ENCODE measurements at places on chromosomes 2 and 18.

- no peak for DNase-seq
These were observed 106.7 kb downstream of the XRCC5 start for GRCh38 chr2:216215658-216216390.

DNA sequence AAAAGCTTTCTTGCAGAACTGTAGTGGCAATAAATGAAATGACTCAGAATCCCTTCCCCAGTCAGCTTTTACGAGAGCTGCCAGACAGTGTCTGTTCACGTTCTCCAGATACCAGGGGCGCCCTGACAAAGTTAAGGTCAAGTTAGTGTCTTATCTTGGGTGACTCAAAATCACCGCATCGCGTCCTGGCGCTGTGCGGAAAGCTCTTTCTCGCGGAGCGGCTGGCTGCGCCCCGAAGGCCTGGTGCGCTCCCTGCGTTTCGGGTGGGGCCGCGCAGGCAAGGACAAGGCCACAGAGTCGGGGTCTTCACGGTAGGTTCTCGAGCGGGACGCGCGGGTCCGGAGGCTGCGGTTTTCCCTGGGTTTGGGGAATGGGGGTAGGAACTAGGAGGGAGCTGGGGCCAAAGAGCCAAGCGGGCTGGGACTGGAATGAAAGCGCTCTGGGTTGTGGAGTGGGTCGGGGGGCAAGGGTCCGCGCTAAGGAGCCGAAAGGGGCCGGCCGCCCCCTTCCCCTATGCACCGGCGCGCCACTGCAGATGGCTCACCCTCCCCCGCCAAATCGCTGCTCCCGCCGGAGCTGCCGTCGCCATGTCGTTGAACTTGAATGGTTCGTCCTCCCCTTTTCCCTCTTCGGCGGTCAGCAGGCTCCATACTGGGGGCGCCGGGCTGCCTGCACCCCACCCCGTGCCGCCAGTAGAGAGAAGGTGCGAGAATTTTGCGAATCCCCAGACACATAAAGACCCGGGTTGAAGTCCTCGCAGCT, 2.6 kb upstream of the HOXD11 start:
- DNase-seq: no peak

DNA sequence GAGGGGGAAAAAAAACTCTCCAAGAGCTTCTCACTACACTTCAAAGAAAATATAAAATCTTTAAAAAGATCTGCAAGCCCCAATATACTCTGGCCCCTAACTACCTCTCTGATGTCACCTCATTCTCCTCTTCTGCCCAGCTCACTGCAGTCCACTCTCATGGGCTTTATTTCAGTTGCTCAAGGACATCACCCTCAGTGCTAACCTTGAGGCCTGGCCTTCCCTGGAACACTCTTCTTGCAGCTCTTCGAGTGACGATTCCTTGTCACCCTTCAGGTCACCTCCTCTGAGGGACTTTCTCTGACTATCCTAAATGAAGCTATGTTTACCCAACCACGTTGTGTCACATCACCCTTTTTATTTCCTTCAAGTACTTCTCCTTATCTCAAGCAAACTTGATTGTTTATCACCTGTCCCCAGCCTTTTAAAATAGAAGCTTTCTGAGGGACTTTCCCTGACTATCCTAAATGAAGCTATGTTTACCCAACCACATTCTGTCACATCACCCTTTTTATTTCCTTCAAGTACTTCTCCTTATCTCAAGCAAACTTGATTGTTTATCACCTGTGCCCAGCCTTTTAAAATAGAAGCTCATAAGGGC, 10.4 kb downstream of the RTTN start:
- no peak for DNase-seq

DNA sequence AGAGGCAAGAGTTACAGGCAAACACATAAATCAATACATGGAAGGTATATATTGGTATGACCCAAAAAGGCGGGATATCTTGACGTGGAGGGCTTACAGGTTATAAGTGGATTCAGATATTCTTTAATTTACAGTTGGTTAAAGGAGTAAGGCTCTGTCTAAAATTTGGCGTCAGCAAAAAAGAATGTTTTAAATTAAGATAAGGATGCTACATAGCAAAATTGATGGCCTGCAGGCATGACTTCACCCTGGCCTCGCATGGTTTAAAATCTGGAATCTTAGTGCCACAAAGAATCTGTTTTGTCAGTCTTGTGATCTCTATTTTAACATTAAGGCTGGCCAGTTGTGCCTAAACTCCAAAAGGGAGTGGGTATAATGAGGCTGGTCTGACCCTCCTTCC, 58.4 kb upstream of the REL start:
- no peak for DNase-seq

DNA sequence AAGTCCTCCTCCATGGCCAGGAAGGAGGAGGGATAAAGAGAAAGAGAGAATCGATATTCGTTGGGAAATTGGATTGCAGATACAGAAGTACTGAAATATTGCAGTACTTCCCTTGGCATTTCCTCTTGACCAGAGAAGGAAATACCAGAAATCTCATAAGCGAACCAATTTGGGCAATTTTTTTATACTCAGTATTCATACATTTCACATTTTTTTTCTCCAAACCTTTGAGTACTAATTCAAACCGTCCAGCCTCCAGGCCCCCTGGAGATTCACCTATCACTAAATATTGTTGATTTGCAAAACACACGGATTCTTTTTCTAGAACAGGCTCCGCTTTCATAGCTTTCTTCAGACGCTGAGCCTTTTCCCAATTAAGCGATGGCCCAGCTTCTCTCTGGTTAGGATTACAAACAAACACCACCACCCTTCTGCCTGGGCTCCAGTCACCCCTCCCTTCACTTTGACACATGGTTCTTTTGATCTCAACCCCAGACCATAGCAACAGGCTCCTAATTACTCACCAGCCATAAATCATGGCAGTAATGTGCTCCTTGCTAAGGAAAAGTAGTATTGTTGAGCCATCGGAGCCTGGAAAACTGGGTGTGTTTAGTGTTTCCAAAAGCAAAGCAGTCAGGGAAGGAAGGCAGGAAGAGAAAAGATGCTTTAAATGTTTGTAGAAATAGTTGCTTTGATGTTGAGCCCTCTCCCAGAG, 138.4 kb upstream of the CCDC68 start:
- DNase-seq: no peak

DNA sequence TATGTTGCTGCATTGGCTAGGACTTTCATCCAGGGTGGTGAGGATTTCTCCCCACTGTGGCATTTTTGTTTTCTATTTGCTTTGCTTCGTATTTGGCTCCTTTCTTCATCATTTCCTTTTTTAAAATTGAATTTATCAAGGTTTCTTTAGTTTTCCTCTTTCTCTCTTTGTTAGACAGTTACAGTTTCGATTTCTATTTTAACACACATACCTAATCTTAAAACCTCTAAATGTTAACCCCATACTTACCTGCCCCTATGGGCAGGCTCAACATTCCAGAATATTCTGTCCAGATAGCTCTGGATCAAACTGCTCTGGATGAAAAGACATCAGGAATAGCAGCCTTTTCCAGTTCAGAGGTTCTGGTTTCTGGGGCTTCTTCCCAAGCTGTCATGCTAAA, 49.2 kb downstream of the DIPK1C start:
- no peak for DNase-seq

- no peak for DNase-seq
These were observed 84.8 kb downstream of the CCBE1 start for GRCh38 chr18:59612381-59612780.

DNA sequence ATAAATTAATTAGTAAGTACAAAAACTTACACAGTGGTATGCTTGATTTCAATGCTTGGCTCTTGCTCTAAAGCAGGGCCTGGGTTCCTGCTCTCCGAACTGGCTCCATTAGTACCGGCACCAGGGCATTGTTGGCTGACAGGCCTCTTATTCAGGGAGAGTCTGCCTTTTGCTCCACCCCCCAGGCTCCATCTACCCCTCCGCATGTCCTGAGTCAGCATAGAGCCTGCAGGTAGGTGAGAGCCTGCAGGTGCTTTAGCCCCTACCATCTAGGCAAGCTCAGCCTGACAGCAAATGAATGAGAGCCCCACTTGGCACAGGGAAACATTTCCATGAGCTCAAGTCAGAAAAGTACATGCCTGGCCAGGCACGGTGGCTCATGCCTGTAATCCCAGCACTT, 35.1 kb upstream of the EFHD1 start:
- no peak for DNase-seq

GRCh38 chr2:69395866-69396265, 8.8 kb upstream of the GFPT1 start:
- no peak for DNase-seq

DNA sequence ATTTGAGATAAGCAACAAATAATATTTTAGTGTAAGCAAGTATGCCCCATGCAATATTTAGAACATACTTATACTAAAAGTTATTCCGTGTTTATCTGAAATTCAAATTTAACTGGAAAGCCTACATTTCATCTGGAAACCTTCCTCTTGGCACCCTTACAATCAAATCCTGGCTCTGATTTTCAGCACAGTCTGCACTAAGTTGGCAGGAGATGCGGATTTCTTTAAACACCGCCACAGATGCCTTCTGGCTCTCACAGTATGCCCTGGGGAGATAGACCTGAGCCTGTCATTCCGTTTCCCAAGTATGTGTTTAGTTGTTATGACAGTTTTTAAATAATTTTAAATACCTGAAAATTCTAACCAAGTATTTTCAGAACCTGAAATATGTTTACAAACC, 7.3 kb upstream of the MLPH start:
- DNase-seq: no peak

- no peak for DNase-seq
These were observed 965.6 kb upstream of the NRXN1 start for GRCh38 chr2:51997571-51997970.

DNA sequence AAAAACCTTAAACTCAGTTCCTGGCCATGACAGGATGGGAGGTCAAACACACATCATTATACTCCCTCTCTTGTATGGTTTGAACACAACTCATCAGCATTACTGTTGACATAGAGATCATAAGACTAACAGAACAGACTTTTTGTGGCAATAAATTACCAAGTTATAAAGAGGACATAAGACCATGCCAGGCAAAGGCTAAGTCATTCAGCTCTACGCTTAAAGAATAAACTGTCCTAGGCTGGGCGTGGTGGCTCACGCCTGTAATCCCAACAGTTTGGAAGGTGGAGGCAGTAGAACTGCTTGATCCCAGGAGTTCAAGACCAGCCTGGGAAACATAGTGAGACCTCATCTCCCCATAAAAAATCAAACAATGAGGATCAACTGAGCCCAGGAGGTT, 16.4 kb downstream of the NLRC4 start:
- no peak for DNase-seq

DNA sequence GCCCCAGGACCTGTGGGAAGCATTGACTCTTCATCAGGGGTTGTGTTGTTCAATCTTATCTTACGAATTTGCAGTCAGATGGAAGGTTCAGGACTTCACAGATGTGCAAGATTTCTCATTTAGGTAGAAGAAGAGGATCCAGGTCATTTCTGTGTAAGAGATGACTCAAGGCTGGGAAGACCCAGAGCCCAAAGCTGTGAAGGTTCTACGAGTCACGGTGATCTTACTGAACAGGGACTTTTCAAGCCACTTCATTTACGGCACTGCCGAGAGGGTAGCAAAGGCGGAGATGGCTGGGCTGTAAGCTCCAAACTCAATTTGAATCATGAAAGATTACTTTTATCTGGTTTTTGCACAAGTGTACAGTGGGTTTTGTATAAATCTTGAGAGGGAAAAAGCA, 228.0 kb upstream of the MEX3C start:
- no peak for DNase-seq

- DNase-seq: no peak
These were observed 189.6 kb downstream of the DSC3 start for GRCh38 chr18:30852980-30853379.

- DNase-seq: no peak
These were observed 1.6 kb upstream of the CSRNP3 start for GRCh38 chr2:165467921-165468320.

GRCh38 chr18:34033968-34034367, 190.7 kb downstream of the NOL4 start:
- no peak for DNase-seq

DNA sequence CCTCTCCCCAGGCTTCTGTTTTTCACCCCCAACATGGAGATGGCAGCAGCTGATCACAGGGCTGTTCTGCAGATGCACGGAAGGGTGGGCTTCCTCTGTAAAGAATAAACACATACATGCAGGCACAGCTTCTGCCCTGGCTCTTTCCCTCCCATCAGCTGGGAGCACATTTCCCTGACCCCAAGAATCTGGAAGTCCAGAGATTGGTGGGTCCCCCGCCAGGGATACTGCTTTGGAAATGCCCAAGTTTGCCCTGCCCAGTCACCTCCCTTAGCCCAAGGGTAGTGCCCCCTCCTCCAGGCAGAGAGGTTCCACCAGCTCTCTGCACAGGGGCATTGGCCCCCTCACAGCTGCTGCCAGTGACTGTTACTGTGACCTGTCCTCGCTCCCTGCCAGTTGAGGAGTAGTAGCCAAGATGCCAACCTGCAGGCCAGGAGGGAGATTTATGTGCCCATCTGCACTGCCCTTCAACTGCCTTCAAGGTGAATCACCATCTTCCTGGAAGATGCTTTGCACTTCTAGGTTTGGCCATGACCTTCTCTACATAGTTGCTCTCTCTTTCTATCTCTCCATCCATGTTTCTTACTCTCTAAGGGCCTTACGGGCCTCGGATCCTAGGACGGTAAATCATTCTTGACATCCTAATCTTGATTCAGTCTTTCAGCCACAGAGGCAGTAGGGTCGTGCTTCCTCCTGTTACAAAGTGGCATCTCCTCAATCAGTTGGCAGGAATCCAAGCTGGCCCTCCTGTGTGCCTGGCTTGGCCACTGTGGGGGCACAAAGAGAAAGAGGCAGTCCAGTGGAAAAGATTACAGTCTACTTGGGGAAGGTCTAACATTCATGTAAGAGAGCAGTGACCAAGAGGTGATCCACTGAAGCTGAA, 121.8 kb downstream of the CTIF start:
- no peak for DNase-seq

- DNase-seq: no peak
These were observed 153.2 kb downstream of the WDR7 start for GRCh38 chr18:56804395-56804794.

- no peak for DNase-seq
These were observed at the start of gene HDAC4 for GRCh38 chr2:239400596-239401066. TSS of gene HDAC4 (minus strand) at chr2:239401020. CDS start at chr2:239352699, 48,321 bp downstream.

DNA sequence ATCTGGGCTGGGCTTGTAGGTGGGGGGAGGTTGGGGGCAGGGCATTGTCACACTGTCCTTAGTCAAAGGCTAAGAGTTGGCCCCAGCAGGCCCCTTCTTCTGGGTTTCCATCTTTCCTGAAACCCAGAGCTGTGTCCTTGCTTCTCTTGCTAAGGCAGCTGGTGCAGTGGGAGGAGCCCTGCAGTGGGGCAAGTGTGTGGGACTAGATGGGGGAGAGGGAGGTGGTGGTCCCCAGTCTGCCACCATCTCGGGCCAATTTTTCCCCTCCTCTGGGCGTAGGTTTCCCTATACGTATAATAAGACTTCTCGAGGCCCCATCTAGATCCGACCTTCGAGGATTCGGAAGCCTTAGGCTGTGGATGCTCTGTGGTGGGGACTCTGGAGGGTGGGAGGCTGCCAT, 3.5 kb downstream of the KCNF1 start:
- DNase-seq: no peak

- no peak for DNase-seq
These were observed 11.1 kb downstream of the CAVIN2 start for GRCh38 chr2:191835539-191836350.

- DNase-seq: no peak
These were observed 114.1 kb upstream of the TRIB2 start for GRCh38 chr2:12602661-12603060.

GRCh38 chr2:229087843-229088516, 183.1 kb downstream of the PID1 start:
- no peak for DNase-seq

- DNase-seq: no peak
These were observed 129.7 kb upstream of the PARD3B start for GRCh38 chr2:204415406-204416181.

GRCh38 chr2:150467621-150467963, 19.9 kb downstream of the RND3 start:
- DNase-seq: no peak
